ENCODE measurements at places on chromosomes 5 and 9. TPM values are rescaled to one million over a fixed set of nuclear protein-coding genes. Genes with fewer than 3 reads are reported as not detected.

FBXW5 gene
- total RNA-seq = 185 TPM

GTF2H2 gene
- 23.4 TPM for total RNA-seq

FAM114A2 gene
- 40.7 TPM for total RNA-seq

HAVCR2 gene
- total RNA-seq = 0.26 TPM

OTP gene
- total RNA-seq = not detected

SDHA gene
- 138 TPM for total RNA-seq

LHX3 gene
- not detected for total RNA-seq

MELK gene
- total RNA-seq = 26.2 TPM

RAD23B gene
- 87.7 TPM for total RNA-seq

EPB41L4B gene
- total RNA-seq = under 0.01 TPM

TNFSF8 gene
- not detected for total RNA-seq

MARVELD2 gene
- 1.3 TPM for total RNA-seq

PTGDS gene
- total RNA-seq = 21.8 TPM

ASPN gene
- total RNA-seq = 19.8 TPM

PCA3 gene
- total RNA-seq = 0.26 TPM

GABRA1 gene
- total RNA-seq = under 0.01 TPM

GHR gene
- total RNA-seq = 3.6 TPM

CD74 gene
- 1.6 TPM for total RNA-seq

TEX48 gene
- not detected for total RNA-seq

TSC1 gene
- 40.2 TPM for total RNA-seq

IL5 gene
- total RNA-seq = not detected

CDX1 gene
- total RNA-seq = 0.12 TPM

PCDHGA9 gene
- total RNA-seq = 5.7 TPM

PRRX2 gene
- 32.8 TPM for total RNA-seq

IFNA21 gene
- not detected for total RNA-seq

PCDHGA6 gene
- total RNA-seq = 5.3 TPM

CCIN gene
- 0.50 TPM for total RNA-seq

MTRR gene
- total RNA-seq = 24.3 TPM

CBY3 gene
- total RNA-seq = not detected

MYORG gene
- 0.92 TPM for total RNA-seq

PCDHGA5 gene
- 2.7 TPM for total RNA-seq

NUP155 gene
- total RNA-seq = 30.9 TPM

ZDHHC12 gene
- total RNA-seq = 23.3 TPM

ACSL6 gene
- 0.25 TPM for total RNA-seq

ABO gene
- not detected for total RNA-seq

KIAA1958 gene
- 0.66 TPM for total RNA-seq

CRB2 gene
- total RNA-seq = not detected

UGCG gene
- total RNA-seq = 83.9 TPM

PKD2L2 gene
- total RNA-seq = not detected

CARTPT gene
- not detected for total RNA-seq

SHB gene
- 26.6 TPM for total RNA-seq

SPINK13 gene
- total RNA-seq = not detected

Data from aortic smooth muscle cell (primary cell).